H9 (cell line): ENCODE measurements at places on chromosomes 7 and 10. TPM values are rescaled to one million over a fixed set of nuclear protein-coding genes. Genes with fewer than 3 reads are reported as not detected.

GRCh38 chr7:28083164-28083997 lies 97.2 kb downstream of the JAZF1 start:
- no peak overlapping the region for H3K27ac ChIP-seq
- H3K4me1 ChIP-seq: peaks cover 6% of the 10 kb centered on the region; the same call in 1 of the 2 replicates

The SORBS1 gene
- total RNA-seq: 21.5 and 24.3 TPM in 2 replicates

GRCh38 chr7:158975526-158976467 lies 119.4 kb downstream of the DYNC2I1 start:
- H3K27me3 ChIP-seq: no peaks in the 10 kb centered on the region
- peaks cover 5% of the 10 kb centered on the region; the same call in 1 of the 2 replicates for H3K36me3 ChIP-seq
- peak; percentile 78 for DNase-seq
- no peak overlapping the region for H3K27ac ChIP-seq
- no peaks in the 10 kb centered on the region; the same call in 1 of the 2 replicates for H3K4me1 ChIP-seq

- H3K4me1 ChIP-seq: no peaks in the 10 kb centered on the region
- H3K27ac ChIP-seq: no peak overlapping the region
- no peaks in the 10 kb centered on the region for H3K36me3 ChIP-seq
- no peak overlapping the region for H3K4me3 ChIP-seq
Observed at GRCh38 chr10:88792661-88793060, 9.9 kb upstream of the LIPM start.

The HOGA1 gene
- 0.72 and 0.79 TPM in 2 replicates for total RNA-seq

DNA sequence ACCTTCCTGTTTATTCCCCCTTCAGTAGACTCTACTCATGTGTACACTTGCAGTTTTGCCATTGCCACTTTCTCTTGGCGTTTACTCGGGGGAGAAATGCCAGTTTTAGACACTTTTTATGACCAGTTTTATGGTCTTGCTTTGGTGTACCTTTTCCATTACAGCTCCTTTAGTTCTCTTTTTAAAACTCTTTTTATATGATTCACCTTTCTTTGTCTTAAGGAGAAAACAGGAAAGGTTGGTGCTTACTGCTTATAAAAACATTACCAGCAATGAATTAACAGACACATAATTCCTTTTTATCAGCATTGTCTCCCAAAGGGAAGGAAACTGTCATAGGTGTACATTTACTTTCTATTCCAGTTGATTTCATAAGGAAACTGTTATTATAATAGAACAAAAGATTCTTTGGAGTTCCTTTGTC lies 11.9 kb downstream of the TSPAN13 start:
- no peak overlapping the region for H3K4me3 ChIP-seq
- H3K27me3 ChIP-seq: no peaks in the 10 kb centered on the region
- H3K36me3 ChIP-seq: no peaks in the 10 kb centered on the region
- no peaks in the 10 kb centered on the region for H3K4me1 ChIP-seq

The SYT15B gene
- total RNA-seq: 0.24 TPM in 1 of 2 replicates, not detected in the other

- no peak for DNase-seq
- H3K36me3 ChIP-seq: no peaks in the 10 kb centered on the region
- H3K27me3 ChIP-seq: no peaks in the 10 kb centered on the region
- no peak overlapping the region for H3K27ac ChIP-seq
- H3K4me1 ChIP-seq: no peaks in the 10 kb centered on the region; the same call in 1 of the 2 replicates
- no peak overlapping the region for H3K4me3 ChIP-seq
Observed at GRCh38 chr10:97844678-97845077, 5.0 kb upstream of the GOLGA7B start.

GRCh38 chr7:73865738-73866445 lies 4.9 kb downstream of the TMEM270 start:
- no peaks in the 10 kb centered on the region for H3K27me3 ChIP-seq
- no peaks in the 10 kb centered on the region; the same call in 1 of the 2 replicates for H3K4me1 ChIP-seq
- no peaks in the 10 kb centered on the region for H3K36me3 ChIP-seq
- DNase-seq: peak; percentile 42

The ARMC3 gene
- 0.09 and 0.37 TPM in 2 replicates for total RNA-seq

- no peak for DNase-seq
- no peak overlapping the region for H3K27ac ChIP-seq
- peaks cover 4% of the 10 kb centered on the region; the same call in 1 of the 2 replicates for H3K4me1 ChIP-seq
Observed at GRCh38 chr10:27857616-27858015, 112.0 kb upstream of the MKX start.

DNA sequence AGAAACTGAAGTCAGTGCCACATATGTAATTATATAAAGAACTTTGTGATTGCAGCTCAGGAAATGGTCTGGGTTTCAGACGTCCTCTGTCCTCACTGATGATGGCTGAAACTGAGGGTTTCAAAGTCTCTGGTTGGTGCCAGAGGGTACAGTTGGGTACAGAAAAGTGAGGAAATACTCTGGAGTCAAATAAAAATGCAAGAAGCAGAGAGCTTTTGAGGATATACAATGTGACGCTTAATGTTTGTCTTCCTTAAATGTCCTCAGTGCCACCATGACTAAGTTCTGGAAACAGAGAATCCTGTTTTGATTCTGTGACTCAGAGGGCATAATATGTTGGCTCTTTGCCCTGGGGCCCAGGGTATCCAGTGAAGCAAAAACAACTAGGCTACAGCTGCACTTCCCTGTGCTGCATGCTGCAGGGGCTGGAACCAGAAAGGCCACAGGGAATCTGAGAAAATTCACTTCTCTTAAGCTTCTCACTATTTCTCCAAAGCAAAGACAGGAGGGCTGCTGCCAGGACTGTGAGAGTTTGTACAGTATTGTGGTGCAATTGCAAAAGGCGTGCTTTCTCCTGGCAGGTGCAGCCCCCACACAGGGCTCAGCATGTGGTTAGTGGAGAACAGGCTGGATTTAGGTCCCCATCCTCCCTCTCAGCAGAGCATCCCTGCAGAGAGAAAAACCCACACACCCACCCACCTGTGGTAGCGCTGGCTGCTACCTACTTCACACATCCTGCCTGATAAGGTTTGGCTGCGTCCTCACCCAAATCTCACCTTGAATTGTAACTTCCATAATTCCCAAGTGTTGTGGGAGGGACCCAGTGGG lies 169.5 kb upstream of the SVIL start:
- H3K36me3 ChIP-seq: no peaks in the 10 kb centered on the region
- H3K27me3 ChIP-seq: no peaks in the 10 kb centered on the region
- no peak overlapping the region for H3K27ac ChIP-seq
- no peaks in the 10 kb centered on the region for H3K4me1 ChIP-seq

- peak; percentile 76 for DNase-seq
- no peak overlapping the region for H3K27ac ChIP-seq
- H3K27me3 ChIP-seq: no peaks in the 10 kb centered on the region
- H3K4me3 ChIP-seq: no peak overlapping the region
- H3K36me3 ChIP-seq: peaks cover 22% of the 10 kb centered on the region
Observed at GRCh38 chr7:102306916-102307677, 20.4 kb downstream of the SH2B2 start.

- DNase-seq: no peak
- no peaks in the 10 kb centered on the region for H3K4me1 ChIP-seq
- no peak overlapping the region for H3K4me3 ChIP-seq
- H3K27ac ChIP-seq: no peak overlapping the region
- no peaks in the 10 kb centered on the region for H3K27me3 ChIP-seq
Observed at GRCh38 chr7:114048386-114049235, 129.8 kb upstream of the PPP1R3A start.

DNA sequence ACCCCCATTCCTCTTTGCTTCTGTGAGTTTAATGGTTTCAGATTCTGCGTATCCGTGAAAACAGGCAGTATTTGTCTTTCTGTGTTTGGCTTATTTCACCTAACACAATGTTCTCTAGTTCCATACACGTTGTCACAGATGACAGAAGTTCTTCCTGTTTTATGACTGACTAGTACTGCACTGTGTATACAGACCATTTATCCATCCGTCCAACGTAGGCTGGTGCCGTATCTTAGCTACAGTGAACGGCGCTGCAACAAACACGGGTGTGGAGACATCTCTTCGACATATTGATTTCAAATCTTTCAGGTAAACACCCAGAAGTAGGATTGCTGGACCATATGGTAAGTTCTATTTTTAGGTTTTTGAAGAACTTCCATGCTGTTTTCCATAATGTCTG lies 181.7 kb downstream of the PARD3 start:
- no peak overlapping the region for H3K4me3 ChIP-seq
- no peaks in the 10 kb centered on the region for H3K27me3 ChIP-seq
- H3K27ac ChIP-seq: no peak overlapping the region
- peaks cover 2% of the 10 kb centered on the region for H3K36me3 ChIP-seq
- DNase-seq: no peak

The PDK4 gene
- total RNA-seq: not detected in 2 replicates

DNA sequence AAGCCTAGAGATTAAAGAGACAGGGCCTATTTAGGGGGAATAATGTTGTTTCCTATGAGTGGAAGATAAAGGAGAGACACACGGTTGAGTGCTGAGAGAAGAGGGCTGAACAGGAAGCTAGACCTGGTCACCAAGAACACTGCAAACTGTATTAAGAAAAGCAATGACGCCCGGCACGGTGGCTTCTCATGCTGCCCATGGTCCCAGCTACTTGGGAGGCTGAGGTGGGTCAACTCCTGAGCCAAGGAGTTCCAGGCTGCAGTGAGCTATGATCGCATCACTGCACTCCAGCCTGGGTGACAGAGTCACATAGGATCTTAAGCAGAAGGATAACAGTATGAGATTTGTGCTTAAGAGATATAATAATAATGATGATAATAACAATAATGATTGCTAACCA lies 19.7 kb upstream of the OTUD1 start:
- peaks cover 6% of the 10 kb centered on the region; the same call in 1 of the 2 replicates for H3K4me1 ChIP-seq
- no peak overlapping the region for H3K4me3 ChIP-seq
- H3K36me3 ChIP-seq: no peaks in the 10 kb centered on the region; the same call in 2 of the 3 replicates
- no peaks in the 10 kb centered on the region for H3K27me3 ChIP-seq
- DNase-seq: no peak

The GJD4 gene
- total RNA-seq: not detected in 2 replicates

The CALCR gene
- 0.44 and 0.52 TPM in 2 replicates for total RNA-seq

The COL26A1 gene
- 41.5 and 42.6 TPM in 2 replicates for total RNA-seq

The VSTM4 gene
- total RNA-seq: 0.35 and 0.44 TPM in 2 replicates

The SFXN2 gene
- total RNA-seq: 32.7 and 34.7 TPM in 2 replicates

GRCh38 chr7:101629171-101629570 lies at the start of gene MYL10:
TSS of gene MYL10 (minus strand) at chr7:101629296. CDS start at chr7:101629118, 178 bp downstream.
- no peaks in the 10 kb centered on the region for H3K27me3 ChIP-seq
- no peaks in the 10 kb centered on the region for H3K36me3 ChIP-seq
- no peak within 1 kb of the TSS for H3K4me3 ChIP-seq
- H3K27ac ChIP-seq: no peak within 1 kb of the TSS
- H3K4me1 ChIP-seq: peaks cover 8% of the 10 kb centered on the region; the same call in 1 of the 2 replicates
- DNase-seq: no peak
